Neural progenitor cell (in vitro differentiated cells): ENCODE measurements at places on chromosomes 16 and 17. TPM values are rescaled to one million over a fixed set of nuclear protein-coding genes. Genes with fewer than 3 reads are reported as not detected.

The ZNF764 gene
- total RNA-seq, result 3.6 and 12.6 TPM in 2 replicates

The PLEKHG4 gene
- 4.0 and 6.2 TPM in 2 replicates for total RNA-seq

The GAS2L2 gene
- 0.09 TPM in 1 of 2 replicates, not detected in the other for total RNA-seq

The CSH1 gene
- not detected in 2 replicates for total RNA-seq

The TCAP gene
- 0.19 and 1.3 TPM in 2 replicates for total RNA-seq

GRCh38 chr16:54977211-54977610 is 46.5 kb downstream of the IRX5 start:
- DNase-seq, result no peak

DNA sequence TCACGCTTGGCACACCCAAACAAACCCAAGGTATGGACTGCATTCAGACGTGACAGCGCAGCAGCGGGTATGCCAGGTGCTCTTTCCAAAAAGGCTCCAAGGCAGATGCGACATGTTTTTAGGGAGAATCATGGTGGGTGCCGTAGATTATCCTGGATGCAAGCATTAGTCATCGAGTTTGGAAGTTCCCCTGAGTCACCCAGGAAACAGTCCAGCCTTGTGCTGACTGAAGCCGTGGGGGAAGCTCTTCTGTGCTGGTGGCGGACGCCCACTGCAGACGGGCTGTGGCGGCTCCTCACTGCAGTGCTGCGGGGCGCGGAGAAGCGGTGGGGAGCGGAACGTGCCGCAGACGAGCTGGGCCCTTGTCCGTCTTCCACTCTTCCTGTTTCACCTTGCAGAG is 13.9 kb downstream of the JPT2 start:
- DNase-seq, result no peak

GRCh38 chr16:89722392-89723278 is 1.3 kb downstream of the ZNF276 start:
- DNase-seq, result peak; percentile 43

GRCh38 chr17:77106874-77107358 is 33.9 kb upstream of the SEC14L1 start:
- DNase-seq, result peak; percentile 22
